ENCODE measurements at places on chromosomes 12 and 14.

- DNase-seq, result no peak
These were observed 41.7 kb downstream of the NPAS3 start for GRCh38 chr14:32980178-32980901.

DNA sequence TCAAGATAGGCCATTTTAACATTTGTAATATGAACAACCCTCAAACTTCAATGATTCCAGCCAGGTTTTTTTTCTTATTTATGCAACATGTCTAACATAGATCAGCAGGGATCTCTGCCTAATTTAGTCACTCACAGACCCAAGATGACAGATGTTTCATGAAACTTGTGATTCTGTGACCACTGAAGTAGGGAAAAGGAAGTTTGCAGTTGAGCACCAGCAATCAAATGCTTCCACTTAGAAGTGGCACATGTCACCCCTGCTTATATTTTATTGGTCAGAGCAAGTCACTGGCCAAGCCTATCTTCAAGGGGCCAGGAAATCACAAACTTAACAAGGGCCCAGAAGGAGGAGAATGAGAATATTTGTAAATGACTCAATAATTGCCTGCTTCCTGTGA is 150.6 kb downstream of the BCAT1 start:
- DNase-seq, result no peak

- no peak for DNase-seq
These were observed 6.4 kb upstream of the RAB21 start for GRCh38 chr12:71748081-71748850.

DNA sequence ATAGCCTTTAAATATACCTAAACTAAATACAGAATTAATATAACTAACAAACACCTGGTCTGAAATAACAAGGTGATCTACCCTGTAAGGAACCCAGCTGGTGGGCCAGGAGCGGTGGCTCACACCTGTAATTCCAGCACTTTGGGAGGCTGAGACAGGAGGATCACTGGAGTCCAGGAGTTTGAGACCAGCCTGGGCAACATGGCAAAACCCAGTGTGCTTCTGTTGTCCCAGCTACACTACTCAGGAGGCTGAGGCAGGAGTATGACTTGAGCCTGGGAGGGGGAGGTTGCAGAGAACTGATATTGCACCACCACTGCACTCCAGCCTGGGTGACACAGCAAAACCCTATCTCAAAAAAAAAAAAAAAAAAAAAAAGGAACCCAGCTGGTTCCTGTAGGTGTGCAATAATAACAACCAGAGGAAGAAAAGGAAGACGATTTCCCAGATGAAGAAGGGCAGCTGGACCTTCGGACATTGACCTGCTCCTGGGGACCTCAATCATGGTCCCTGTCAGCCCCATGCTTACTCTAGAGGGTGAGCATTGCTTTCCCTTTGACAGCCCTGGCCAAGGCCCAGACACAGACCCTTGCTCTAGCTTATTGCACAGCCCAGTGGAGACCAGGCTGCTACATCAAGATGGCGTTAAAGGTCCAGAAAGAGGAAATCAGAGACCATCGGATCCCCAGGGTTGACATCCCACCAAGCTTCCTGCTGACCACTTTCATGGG is 5.4 kb downstream of the FOS start:
- DNase-seq, result no peak

GRCh38 chr14:50333014-50333509 is 20.9 kb downstream of the DMAC2L start:
- no peak for DNase-seq

DNA sequence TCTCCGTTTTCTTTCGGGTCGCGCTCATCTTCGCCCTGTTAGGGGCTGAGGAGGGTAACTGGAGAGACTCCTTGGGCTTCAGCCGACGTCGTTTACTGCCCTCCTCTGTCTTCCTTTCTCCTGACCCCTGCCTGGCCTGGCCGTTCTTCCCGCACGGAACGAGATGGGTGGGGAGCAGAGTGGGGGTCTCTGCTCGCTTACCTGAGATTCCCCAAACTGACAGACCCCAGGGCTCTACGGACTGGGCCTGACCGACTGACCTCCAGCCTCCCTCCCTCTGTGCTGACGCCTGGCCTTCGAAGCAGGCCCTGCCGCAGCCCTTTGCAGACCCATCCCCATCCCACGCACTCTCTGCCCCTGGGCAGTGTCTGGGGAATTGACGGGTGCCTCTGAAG is 439 bp downstream of the GOLGA5 start:
- DNase-seq, result no peak

DNA sequence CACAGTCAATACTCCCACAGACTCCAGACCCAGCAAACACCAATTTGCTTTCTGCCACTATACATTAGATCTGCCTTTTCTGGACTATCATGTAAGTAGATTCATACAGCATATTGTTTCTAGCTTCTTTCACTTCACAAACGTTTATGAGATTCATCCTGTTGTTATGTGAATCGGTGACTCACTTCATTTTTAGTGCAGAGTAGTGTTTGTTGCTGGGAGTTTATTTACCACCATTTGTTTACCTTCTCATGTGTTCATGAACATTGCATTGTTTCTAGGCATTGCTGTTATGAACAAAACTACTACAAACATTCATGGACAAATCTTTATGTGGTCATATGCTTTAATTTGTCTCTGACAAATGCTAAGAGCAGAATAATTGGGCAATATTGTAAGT is 807.8 kb upstream of the TMEM132C start:
- no peak for DNase-seq

GRCh38 chr12:38556647-38557046 is 240.1 kb downstream of the ALG10B start:
- DNase-seq, result no peak

DNA sequence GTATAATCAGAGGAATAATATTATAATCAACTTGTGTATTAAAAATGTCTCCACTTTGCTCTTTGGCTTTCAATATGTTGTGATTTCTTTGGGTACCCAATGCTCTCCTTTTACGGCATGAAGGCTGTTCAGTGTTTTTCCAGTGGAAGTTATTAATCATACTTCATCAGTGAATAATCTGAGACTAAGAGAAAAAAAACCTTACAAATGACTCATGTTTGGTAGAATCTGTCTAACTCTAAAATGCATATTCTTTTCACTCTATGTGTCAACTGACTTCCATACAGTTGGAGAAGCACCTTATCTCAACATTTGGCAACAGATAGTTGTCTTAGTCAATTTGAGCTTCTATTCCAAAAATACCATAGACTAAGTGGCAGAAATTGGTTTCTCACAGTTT is 82.2 kb downstream of the PTPRO start:
- no peak for DNase-seq

DNA sequence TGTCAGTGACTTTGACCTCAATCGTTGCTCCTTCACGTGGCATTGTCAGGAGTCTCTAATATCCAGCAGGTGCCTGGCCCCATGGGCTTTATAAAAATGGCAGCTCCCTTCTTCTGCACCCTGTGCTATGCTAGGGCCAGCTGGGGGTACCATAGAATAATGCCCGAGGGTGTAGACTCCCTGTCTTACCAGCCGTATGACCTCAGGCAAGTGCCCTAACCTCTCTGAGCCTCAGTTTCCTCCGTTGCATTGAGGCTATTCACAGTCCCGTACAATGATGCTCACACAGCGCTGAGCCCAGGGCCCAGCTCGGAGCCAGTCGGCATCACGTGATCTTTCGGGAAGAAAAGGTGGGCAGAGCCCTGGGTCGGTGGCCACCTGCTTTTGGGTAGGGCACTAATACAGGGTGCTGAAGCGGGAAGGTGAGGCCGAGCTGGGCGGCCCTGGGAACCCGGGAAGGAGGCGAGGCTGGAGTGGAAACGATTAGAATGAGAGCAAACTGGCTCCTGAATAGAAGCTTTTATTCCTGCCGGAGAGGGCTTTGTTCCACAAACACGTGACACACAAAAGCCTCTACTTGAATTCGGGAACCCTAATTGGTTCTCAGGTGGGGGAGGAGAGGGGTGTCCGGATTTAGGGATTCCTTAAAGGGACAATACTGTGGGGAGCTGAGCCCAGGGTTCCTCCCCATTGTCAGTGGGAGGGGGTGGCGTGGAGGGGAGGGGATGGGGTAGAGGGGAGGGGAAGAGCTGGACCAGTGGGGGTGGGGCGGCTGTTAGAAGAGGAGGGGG is 19.9 kb upstream of the MSI1 start:
- DNase-seq, result peak; percentile 47

DNA sequence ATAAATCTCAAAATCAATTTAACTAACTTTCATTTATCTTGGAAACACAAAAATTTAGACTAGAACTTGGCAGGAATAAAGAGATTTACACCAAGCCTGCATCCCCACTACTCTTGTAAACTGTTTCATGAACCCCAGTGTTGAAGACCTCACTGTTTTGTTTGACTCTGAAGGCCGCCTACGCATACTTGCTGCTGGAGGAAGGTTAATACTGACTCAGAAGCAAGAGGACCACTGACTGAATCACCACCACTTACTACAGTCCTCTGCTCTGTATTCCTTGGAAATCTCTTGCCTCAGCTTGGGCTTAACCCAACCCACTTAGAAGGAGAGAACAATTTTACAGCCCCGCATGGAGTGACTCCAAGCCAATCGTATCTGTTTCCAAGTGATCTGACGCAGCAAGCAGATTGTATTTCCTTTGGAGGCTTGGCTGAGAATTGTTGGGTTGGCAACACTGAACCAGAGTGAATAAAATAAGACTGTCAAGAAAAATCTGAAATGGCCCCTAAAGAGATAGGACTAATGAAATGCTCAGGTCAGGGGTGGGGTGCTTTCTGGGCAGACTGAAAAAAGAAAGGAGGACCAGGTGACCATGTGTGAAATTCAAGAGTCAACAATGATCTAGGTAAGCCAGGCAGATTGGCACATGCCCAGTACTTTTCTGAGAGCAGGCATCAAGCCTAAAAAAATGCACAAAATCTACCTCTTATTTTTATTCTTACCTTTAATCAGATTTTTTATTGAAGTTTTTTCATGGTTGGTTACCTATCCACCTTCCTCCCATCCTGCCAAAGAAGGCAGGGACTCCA is 248.6 kb downstream of the ZFP36L1 start:
- DNase-seq, result no peak

- DNase-seq, result no peak
These were observed 767 bp upstream of the CCNT1 start for GRCh38 chr12:48717252-48717695.

GRCh38 chr12:50051101-50051806 is 6.1 kb upstream of the ASIC1 start:
- DNase-seq, result no peak

DNA sequence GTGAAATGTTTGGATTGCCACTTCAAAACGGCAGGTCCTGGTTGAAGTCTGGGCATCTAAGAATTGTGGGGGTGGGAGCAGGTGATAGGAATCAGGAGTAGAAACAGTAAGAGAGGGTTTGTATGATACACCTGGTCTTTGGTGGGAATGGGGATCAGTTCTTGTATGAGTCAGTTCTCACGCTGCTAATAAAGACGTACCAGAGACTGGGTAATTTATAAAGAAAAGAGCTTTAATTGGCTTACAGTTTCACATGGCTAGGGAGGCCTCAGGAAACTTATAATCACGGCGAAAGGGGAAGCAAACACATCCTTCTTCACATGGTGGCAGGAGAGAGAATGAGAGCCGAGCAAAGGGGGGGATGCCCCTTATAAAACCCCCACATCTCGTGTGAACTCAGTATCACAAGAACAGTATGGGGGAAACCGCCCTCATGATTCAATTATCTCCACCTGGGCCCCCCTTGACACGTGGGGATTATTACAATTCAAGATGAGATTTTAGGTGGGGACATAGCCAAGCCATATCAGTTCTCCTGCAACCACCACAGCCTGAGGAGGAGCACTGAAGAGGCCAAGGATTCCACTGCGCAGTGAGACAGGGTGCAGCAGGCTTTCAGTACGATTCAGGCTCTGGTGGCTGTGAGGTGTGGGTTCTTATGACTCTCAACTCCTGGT is 52.1 kb downstream of the DRAM1 start:
- DNase-seq, result no peak

DNA sequence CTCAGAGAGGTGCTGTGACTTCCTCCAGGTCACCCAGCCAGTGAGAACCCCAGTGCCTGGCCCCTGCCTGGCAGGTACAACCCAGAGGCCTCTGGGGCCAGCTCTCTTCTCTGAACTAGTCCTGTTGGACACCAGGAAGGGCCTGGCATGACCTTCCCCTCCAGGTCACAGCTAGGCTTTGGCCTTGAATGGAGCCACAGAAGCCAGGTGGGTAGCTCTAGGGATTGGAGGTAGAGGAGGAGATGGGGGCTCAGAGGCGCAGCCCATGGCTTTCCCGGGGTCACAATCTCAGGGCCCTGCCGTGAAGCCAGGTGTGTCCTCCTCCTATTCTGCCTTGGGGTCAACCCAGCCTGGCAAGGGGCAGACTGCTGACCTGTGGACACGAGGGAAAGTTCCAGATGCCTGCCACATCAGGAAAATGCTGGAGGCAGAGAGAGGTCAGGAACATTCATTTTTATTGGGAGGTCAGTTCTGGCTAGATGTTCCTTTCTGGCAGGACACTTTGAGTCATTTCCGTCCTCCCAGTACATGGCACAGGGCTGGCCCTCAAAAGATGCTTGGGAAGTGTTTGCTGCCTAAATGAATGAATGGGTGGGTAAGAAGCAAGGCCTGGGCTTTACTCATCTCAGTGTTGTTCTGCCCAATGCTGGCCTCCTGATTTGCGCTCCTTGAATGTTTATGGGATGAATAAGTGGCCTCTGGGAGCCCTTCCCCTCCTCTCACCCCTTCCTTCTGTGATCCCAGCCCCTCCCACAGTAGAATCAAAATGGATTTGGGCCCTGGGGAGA is 25.4 kb downstream of the FAM222A start:
- DNase-seq, result no peak

- DNase-seq, result no peak
These were observed 438.4 kb downstream of the RAD51B start for GRCh38 chr14:68257969-68258368.

DNA sequence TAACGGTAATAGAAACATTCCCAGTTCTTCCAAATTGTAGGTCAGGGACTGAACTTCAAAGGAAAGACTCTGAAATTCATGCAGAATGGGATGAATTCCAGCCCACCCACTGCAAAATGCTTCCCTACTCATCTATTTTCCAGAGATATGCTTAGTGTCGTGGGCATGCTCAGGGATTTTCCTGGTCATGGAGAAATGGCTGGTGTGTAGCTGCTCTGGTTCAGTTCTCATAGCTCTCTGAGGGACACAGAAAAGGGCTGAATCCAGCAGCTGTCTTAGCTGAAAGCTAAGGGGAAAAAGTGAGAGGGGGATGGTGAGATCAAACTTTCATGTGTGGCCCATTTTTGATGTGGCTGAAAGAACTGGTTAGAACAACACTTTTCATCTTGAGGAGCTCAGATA is 72.9 kb upstream of the KRAS start:
- no peak for DNase-seq

GRCh38 chr12:89995870-89996269 is 287.2 kb upstream of the ATP2B1 start:
- DNase-seq, result no peak

DNA sequence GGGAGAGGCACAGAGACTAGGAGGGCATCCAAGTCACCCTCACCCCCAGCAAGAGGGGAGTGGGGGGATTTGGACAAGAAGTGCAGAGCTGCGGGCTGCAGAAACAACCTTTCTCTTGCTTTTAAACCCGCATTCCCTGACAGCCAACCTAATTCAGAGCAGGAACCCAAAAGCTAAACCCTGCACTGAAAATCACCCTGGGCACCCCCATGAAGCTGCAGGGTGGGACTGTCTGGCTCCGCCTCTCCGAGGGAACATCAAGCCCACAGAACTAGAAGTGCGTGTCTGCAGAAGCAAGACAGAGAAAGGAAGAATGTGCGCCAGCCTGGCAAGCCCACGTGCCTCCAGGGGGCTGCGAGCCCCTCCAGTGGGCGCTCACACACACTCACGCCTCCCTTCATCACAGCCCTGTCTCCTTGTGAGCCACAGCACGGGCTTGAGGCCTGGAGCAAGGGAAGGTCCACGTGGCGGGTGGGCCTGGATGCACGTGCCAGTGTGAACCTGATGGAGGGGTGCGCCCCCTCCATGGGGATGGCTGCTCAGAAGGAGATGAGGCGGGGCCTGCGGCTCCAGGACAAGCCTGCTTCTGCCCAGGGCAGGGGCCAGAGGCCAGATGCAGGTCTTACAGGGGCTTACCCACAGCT is 27.8 kb upstream of the PNMA1 start:
- peak; percentile 19 for DNase-seq
